Stimulated activated naive CD4-positive, alpha-beta T cell (primary cell): ENCODE measurements at places on chromosomes 6 and 20.

DNA sequence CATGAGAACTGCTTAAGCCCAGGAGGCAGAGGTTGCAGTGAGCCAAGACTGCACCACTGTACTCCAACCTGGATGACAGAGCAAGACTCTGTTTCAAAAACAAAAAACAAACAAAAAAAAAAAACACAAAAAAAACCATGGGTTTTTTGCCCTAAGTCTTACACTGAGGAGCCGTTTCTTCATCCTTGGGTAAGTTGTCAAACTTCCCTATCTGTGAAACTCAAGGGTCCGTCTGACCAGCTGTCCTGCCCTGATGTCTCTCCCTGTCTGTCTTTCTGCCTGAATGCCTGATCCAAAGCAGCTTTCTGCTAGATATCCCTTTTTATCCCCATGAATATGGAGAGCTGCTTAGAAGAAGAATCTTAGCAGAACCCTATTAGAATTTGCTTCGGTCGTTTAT, 41.3 kb upstream of the CLDN20 start:
- no peak for DNase-seq

- no peak for DNase-seq
Observed at GRCh38 chr20:29448806-29449470, 1808.5 kb upstream of the DEFB115 start.

DNA sequence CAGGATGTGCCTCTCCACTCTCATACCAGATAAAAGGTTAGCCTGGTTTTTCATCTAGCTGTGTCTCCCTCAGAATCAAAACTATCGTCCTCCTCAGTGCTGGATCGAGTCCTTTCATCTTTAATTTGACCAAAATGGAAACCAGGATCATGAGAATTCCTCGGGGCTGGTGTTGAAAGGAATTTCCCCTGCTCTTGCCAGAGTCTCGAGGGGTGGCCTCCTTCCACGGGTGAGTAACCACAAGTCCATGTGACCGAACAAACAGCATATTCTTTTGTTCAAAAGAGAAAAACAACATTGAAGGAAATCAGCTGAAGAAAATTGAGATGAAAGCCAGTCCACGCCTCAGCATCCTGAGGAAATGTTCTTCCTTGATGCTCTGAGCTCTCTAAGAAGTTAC, 165.9 kb upstream of the CDYL start:
- DNase-seq: no peak

- no peak for DNase-seq
Observed at GRCh38 chr6:164967102-164967501, 342.3 kb downstream of the C6orf118 start.

DNA sequence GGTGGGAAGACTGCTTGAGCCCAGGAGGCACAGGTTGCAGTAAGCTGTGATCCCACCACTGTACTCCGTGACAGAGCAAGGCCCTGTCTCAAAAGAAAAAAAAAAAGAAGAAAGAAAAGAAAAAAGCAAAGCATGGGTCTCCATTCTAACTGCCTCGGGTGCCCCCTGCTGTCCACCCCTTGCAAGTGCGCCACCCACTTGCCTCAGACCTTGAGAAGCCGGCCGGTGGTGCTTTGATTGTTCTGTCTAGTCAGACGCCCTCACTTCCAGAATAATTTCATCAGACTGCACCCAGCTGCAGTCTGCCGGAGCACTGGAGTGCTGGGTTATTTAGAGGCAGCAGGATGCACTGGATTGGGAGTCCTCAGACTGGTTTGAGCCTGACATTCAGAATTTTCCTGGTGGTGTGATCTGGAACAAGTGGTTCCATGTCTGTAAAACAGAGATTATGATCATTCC, 17.6 kb upstream of the TM9SF4 start:
- peak; percentile 49 for DNase-seq

GRCh38 chr6:26104457-26105108, 17.4 kb downstream of the HFE start:
- DNase-seq: no peak

DNA sequence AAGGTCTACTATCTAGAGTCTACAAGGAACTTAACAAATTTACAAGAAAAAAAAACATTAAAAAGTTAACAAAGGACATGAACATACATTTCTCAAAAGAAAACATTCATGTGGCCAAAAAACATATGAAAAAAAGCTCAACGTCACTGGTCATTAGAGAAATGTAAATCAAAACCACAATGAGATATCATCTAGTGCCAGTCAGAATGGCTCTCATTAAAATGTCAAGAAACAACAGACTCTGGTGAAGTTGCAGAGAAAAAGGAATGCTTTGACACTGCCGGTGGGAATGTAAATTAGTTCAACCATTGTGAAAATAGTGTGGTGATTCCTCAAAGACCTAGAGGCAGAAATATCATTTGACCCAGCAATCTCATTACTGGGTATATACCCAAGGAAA, 48.3 kb downstream of the OGFRL1 start:
- no peak for DNase-seq

- no peak for DNase-seq
Observed at GRCh38 chr6:51273228-51273961, 454.7 kb downstream of the TFAP2B start.

DNA sequence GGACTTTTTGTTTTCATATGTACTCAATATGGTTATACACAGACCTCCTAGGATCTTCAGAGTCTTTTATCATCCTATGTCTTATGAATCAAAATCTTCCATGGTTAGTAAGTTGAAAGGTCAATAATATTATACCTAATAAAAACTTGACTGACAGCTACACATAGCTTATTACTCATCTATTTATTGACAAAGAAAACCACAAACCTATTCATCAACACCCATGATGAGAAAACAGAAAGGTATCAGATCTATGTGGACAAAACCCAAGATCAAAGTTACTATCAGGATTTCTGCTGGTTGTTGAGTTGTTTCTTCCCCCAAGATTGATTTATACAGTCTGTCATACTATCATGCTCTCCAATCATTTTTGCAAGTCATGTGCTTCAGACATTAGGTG, 460.1 kb upstream of the MANEA start:
- no peak for DNase-seq

GRCh38 chr6:56820060-56820459, 134.8 kb upstream of the BEND6 start:
- DNase-seq: no peak

GRCh38 chr6:125570526-125570925, 178.9 kb upstream of the HEY2 start:
- DNase-seq: no peak

DNA sequence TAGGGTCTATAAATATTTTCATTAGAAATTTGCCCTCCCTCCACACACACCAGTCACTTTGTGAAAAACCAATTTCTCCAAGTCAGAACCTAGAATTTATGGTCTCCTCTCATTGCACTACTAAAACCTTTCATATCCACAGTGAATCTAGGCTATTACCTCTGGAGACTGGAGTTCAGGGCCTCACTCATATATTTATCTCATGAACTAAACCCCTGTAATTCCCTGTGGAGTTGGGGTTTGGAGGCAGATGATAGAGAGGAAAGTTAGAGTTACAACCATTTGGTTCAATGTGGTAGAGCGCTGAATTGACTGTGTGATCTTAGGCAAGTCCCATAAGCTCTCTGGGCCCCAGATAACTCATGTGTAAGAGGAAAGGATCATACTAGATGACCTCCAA, 18.2 kb upstream of the CEP85L start:
- DNase-seq: no peak

DNA sequence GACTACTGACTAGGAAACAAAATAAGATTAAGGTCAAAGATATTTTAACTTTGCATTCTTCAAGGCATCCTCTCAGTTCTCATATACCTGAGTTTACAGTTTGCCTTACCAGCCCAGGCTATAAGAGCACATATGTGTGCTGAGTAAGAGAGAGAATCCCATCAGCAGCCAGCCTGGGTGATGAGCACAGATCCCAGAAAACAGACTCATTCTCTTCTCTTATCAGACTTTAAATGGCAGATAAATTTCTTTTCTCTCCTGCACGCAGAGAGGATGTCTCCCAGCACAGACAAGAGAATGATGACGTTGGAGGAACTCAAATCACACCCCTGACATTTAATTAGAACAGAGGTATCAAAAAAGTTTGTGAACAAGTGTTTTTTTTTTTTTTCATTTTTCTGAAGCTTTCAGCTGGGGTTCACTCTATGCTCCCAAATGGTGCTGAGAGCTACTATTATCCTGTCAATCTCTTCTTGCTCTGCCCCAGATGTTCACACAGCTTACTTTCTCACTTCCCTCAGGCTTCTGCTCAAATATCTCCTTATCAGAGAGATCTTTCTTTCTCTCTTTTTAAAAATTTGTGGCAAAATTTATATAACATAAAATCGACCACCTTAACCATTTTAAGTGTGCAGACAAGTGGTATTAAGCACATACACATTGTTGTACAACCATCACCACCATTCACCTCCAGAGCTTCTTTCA, 22.4 kb upstream of the HACE1 start:
- DNase-seq: no peak

DNA sequence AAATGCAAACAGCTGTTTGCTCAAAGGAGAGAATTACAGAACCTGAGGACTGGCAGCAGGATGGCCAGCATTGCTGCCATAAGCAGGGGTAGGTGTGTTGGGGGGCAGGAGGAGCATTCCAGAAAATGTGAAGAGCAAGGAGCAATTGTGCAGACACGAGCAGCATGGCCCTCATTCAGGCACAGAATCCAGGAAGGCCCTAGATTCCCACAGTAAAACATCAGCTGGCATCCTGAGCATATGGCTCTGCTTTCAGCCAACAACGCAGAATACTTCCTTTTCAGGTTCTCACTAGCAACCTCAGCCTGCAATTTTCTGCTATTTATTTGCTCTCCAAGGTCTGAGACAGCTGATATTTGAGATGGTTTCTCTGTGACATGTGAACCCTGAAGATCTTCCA, 243.4 kb upstream of the POU3F2 start:
- no peak for DNase-seq

GRCh38 chr6:39453956-39454524, 131.5 kb upstream of the KCNK16 start:
- no peak for DNase-seq

DNA sequence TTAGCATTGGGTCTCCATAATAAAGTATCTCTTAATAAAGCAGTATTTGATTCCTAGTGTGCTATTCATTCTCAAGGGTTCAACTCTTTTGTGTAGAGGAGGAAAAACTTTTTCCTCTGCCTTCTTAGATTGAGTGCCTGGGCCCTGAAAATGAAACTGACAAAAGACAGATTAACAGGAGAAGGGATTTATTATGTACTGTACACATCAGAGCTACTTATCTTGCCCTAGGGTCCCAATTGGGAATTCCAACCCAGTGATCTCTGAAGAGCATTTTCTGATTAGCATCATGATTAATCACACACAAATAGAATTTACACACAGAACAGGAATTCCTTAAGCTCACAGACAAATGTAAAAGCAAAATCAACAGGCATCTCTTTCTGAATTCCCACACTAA, 128.9 kb downstream of the CD164 start:
- DNase-seq: no peak

DNA sequence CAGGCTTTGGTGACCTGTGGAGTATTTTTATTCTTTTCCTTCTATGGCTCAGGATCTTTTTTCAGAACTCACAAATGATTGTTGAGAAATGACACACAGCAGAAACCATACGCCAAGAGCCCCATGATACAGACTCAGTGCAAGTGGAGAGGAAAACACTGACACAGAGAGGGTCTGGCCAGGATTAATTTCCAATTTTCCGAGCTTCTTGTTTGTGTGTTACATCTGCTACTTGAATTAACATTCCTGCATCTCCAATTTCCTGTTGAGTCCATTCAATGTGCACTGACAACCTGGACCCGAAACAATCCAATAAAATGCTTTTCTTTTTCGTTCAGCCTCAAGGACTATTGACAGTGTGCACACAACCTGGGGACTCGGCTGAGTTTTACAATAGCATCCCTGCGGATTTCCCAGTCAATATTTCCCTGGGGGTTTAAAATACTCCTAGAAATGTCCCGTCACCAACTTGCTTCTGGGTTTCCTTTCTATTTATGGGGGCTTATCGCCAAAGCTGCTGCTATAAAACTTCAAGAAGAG, 4.9 kb upstream of the MLN start:
- DNase-seq: no peak

DNA sequence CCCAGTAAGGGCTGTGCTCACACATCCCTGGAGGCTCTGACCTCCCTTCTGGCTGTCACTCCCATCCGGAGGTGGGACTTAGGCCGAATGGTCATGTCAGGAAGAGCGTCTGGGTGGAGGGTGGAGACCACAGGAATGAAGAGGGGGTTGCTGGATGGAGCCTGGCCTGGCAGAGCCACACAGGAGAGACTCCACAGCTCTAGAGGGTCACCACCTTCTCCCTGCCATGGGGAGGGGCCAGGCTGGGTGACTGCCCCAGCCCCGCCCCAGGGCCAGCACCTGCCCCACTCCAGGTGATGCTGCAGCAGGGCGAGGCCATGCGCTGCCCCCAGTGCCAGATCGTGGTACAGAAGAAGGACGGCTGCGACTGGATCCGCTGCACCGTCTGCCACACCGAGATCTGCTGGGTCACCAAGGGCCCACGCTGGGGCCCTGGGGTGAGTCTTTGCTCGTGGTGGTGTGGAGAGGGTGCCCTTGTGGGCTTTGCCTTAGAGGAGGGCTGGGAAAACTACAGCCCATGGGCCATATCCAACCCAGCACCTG, 20.6 kb downstream of the RBCK1 start:
- no peak for DNase-seq

DNA sequence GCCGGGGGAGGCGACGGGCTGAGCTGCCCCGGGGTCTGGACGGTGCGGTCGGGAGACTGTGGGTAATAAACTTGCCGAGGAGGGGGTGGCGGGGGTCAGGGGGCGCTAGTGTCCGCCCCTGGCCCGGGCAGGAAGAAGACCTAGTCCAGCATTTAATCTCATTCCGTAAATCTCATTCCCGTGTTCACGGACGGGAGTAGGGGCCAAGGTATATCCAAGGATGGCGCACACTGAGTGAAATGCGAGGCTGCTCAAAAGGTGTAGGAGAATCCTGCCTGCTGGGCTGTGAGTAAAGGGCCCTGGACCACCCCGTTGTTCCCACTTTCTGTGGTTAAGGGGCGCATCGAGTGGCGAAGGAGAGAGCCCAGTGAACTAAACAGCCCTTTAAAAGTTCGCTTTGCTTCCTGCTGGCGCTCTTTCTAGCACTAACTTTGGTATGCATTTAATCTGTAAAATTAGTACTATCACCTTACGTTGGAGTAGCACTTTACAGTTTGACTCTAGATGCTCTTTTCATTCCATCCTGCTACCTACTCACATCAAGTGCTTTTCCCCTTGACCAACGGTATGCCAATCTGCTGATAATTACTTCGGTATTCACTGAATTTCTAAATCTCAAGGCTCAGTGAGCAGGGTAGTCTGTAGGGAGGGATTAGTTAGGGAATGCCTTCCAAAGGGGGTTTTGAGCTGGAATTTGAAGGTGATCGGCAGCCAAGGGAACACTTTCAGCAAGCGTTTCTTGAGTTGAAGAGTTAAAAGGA, 730 bp downstream of the PARD6B start:
- DNase-seq: no peak

- no peak for DNase-seq
Observed at GRCh38 chr6:29507319-29507718, 19.6 kb upstream of the MAS1L start.

GRCh38 chr6:46888031-46888430, 33.7 kb downstream of the ADGRF5 start:
- DNase-seq: no peak

GRCh38 chr6:159679091-159680077, 13.7 kb downstream of the SOD2 start:
- no peak for DNase-seq

GRCh38 chr6:46848684-46849360, 55.6 kb downstream of the MEP1A start:
- DNase-seq: peak; percentile 33

- DNase-seq: no peak
Observed at GRCh38 chr6:122268394-122268793, 131.1 kb upstream of the HSF2 start.
